ENCODE measurements at places on chromosomes 3 and 15.
A peak's percentile ranks its signal among the peaks of the same experiment; 100 is the strongest.

- no peak for DNase-seq
Observed at GRCh38 chr3:52568069-52568468, 31.7 kb downstream of the UQCC5 start.

DNA sequence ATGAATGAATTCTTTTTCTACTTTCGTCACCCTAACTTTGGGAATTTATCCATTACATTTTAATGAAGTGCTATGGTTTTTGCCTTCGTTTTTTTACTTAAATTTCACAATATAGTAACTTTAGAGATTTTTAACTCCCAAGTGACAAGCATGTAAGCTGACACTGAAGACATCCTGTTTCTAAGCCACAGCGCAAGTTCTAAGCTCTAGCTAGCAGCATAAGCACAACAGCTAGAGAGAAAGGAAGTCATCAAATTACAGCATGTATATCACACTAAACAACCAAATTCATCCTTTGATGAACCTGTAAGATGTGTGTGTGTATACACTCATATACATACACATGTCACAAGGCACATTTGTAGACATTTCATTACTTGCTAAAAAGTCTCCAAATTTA, 119.3 kb downstream of the P3H2 start:
- DNase-seq: no peak

DNA sequence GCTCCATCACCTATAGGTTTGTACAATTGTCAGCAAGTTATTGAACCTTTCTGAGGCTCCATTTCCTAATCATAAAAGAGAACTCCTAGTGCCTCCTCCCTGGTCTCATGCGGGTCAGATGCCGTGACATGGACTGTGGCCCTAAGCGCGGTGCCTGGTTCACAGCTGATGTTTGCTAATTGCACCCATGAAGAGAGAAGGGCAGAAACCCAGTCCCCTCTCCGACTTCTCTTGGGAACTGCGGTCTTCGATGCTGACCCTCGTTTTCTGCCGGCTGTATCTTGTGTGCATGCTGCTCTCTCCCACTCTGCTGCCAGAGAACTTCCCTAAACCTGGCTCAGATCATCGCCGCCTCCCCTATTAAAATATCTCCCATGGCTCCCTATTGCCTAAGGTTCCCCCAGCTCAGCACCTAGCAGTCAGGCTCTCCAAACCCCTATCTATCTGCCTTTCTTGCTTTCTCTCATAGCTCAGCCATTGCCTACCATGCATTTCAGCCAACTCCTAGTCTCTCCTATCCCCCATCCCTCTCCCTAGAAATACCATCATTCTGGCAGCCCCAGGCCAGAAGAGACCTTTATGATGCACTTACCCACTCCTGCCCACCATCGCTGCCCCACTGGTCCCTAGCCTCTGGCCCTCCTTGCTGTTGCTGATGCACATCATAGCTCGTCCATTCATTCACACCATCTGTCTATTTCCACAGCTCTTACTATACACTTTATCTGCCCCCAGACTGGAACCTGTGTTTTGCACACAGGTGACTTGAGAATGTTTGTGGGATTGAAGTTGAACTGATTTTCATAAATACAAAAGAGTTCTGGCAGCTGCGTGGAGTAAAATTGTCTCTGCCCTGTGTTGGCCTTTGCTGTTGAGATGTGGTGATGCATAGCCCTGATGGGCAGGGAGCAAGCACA, 6.6 kb downstream of the ISG20 start:
- no peak for DNase-seq

DNA sequence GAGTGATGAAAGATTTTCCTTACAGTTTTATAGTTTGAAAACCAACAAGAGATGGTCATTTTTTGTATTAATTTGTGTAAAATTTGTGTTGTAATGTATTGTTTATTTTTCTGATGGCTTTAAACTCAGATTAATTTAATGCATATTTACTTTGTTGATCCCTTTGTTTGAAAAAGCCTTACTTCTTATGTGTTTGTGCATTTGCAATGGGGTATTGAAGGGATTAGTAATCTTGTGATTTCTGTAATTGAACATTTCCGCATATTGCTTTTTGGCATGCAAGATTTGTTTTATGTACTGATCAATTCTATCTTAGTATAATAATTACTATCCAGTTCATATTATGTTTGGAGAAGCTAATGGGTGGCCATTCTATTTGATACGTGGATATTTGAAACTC, 98.4 kb upstream of the ROBO1 start:
- no peak for DNase-seq

DNA sequence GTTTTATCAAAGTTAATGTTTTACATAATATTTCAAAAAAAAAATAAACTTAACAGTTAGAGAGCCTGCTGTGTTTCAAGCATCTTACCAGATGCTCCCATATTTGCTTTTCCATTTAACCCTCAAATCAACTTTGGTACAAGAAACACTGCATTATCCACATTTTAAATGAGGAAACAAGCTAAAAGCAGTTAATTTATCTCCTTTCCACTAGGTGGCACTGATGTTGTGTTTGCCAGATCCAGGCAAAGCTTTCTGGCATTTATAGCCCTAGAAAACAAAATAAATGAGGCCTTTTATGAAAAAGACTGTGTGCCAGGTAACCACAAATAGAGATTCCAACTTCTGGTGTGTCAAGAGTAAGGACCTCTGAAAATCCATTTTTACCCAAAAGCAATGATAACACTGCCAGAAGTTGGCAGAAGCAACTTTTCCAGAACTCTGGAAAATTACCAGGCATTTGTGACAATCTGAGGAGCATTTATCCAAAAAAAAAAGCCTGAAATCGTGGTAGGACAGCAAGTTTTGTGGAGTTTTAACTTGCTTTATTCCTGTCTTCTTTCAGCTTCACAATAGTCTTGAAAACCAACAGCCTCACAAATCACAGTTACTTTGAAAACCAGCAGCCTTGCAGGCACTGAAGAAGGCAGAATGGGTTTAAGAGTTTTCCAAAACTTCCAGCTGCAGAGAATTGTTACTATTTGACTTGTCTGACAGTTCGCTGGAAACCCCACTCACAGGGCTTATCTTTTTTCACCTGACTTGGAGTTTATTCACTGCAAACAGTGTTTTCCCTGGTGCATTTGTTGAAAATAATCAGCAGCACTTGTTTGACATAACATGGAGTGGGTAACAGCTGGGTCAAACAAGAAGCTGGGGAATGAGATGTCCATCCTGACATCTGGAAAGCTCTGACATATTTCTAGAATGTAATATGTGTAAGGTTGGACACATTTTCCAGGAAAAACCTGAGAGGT, 9.2 kb downstream of the FAM162A start:
- DNase-seq: no peak

DNA sequence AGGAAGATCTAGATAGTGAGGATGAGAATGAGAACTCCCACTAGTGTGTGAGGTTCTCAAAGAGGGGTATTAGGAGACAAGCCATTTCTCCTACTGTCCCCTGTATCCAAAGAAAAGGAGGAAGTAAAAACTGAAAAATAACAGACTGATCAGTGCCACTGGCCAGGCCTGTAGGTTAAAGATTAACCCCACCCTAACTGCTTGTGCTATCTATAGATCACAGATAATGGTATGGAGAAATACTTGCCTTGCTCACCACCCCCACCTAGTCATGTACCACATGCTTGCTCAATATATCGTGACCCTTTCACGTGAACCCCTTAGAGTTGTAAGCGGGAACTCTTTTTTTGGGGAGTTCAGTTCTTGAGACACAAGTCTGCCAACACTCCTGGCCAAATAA, 519.7 kb upstream of the FRG2C start:
- DNase-seq: no peak

DNA sequence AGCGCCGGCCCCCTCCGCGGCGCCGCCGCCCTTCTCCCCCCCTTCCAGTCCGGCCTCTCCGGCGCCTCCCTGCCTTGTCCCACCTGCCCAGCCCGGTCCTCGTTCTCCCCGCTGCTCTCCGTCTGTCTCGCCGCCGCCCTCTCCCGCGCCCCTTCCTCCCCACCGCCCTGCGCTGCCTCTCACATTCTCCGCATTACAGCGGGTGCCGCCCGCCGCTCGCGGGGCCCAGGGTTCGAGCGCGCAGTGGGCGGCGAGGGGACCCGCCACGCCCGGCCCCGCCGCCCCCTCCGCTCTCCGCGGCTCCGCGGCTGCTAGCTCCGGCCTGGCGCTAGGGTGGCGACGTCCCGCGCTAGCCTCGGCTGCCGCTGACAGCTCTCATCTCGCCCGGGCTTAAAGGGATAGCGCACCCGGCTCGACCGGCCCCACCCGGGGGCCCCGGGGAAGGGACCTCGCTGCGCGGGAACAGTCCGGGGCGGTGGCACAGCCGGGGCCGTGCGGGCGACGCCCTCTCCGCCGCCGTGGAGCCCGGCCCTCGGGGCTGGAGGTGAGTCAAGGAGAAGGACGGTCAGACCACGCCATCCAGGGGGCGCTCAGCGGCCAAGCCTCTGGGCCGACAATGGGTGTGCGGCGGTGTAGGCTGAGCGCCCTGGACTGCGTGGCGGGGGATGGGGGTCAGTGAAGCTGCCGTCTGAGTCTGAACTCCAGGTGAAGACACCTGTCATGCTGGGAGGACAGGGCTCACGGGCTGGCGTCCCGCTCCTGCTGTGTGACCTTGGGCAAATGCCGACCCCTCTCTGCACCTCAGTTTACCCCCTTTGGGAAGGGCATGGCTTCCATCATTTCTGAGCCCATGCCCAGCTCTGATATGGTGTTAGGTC, 187.4 kb upstream of the LINGO1 start:
- DNase-seq: no peak

GRCh38 chr15:51731549-51732267, 5.7 kb downstream of the LYSMD2 start:
- no peak for DNase-seq

DNA sequence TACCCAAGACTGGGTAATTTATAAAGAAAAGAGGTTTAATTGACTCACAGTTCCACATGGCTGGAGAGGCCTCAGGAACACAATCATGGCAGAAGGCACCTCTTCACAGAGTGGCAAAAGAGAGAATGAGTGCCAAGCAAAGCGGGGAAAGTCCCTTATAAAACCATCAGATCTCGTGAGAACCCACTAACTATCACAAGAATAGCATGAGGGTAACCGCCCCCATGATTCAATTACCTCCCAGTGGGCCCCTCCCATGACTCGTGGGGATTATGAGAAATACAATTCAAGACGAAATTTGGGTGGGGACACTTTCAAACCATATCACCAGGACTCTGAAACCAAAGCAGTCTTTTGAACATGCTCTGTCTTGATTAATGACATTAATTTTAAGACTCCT, 7.0 kb downstream of the RTP3 start:
- DNase-seq: no peak

- DNase-seq: no peak
Observed at GRCh38 chr3:171258316-171258715, 201.9 kb downstream of the TNIK start.

DNA sequence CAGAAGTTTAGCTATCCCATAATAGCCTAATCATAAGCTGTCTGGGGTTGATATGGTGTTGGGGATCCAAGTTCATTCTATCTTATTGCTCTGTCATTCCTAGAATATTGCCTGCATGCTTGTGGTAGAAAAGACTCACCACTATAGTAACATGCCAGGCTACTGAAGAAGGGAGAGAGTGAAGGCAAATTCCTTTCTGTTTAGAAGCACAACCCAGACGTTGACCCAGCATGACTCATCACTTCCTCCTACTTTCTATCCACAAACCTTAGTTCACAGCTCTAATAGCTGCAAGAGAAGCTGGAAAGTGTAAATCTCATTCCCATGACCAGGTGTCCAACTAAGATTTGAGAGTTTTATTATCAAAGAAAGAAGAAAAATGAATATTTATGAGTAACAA, 57.8 kb upstream of the NMD3 start:
- peak; percentile 57 for DNase-seq

GRCh38 chr3:53080612-53081205, 34.8 kb upstream of the SFMBT1 start:
- no peak for DNase-seq

DNA sequence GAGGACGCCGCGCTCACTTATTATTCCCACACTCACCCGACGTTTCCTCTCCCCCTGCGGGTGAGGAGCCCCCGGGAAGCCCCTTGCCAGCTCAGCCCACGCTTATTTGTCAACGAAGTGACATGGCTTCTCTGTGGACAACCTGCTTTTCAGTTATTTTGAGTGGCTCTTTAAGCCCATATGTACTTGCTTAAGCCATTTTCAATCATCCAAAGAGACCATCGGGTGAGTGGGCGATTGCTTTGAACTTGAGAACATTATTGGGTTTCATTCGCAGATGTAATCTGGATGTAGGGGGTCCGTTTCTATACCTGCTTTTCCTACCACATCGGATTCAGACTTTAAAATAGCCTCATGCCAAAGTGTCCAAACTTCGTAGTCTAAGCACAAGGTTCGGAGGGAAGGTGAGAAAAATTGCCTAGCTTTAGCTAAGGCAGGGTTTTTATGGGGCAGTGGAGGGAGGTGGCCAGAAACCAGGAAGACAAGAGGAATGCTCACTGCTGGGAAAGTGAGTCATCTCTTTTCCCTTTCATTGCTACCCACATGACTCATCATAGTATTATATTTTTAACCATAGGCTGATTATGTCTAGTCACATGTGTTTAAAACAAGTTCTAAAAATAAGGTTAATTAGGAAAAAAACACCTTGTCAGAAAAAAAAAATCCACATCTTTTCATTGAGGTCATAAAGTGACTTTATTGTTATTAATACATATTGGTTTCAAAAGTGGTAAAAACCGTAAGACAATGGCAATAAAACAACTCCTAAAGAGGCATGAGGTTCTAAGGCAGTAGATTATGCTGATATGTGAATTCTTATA, 773.1 kb upstream of the NR2F2 start:
- peak; percentile 67 for DNase-seq

GRCh38 chr15:57460208-57460816, 84.0 kb downstream of the CGNL1 start:
- DNase-seq: no peak

- DNase-seq: no peak
Observed at GRCh38 chr3:197700095-197700494, 36.6 kb downstream of the RUBCN start.

- no peak for DNase-seq
Observed at GRCh38 chr3:189084620-189085019, 87.2 kb upstream of the TPRG1 start.

All from brain pericyte (primary cell).